NCI-H1105 treated with DMSO at 0.1 percent for 48 hours (cell line): ENCODE measurements at places on chromosomes 1 and 21.

GRCh38 chr1:90534663-90535295 lies 182.3 kb downstream of the BARHL2 start:
- no peak for DNase-seq

DNA sequence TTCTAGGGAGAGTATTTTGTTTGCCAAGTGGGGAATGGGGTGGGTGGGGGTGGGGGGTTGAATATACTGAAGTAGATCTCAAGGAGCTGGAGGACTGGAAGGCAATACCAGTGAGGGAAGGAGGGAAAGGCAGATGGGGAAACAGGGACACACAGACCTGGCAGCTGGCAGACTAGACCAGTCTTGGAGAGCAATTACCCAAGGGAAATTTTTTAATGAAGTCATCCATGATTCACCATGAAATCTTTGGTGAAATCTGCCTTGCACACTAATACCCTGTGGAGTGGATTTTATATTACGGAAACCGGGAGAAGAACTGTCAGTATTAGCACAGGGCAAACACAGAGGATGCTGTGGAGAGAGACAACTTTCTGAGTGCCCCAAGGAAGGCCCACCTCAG lies 29.7 kb upstream of the MARK1 start:
- no peak for DNase-seq

DNA sequence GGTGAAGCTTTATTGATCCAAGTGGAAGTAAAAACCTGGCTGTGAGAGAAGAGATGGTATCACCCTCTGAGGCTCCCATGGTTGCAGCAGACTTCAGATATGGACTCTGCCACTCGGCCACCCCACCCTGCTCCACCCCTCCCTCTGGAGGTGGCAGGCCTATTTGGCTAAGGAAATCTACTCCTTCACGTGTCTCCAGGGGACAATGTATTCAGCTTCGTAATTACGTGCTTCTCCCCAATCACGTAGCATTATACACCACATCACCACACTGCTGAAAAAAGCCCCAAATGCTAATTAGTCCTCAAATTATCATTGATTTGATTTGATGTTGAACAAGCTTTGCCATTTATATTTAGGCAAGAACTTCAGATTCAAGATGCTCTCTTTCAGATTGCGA lies 220.7 kb downstream of the OMA1 start:
- no peak for DNase-seq

DNA sequence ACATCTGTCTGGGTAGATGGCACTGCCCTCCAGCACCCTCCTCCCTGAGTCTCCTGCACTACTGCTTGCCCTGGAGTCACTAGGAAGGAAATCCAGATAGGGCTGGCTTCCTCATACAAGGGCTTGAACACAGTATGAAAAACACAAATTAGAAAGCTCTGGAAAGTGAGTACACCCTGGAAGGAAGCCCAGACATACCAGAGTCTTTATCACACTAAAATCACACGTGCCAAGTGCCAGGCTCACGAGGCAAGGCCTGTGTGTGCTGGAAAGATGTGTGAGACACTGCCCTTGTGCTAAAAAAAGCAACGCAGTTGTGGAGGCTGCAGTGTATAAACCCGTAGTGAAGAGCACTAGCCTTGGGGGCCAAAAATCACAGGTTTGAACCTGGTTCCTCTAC lies 28.3 kb upstream of the S100A7 start:
- no peak for DNase-seq

- DNase-seq = no peak
These were observed 184.5 kb downstream of the DHRS3 start for GRCh38 chr1:12433323-12434053.

DNA sequence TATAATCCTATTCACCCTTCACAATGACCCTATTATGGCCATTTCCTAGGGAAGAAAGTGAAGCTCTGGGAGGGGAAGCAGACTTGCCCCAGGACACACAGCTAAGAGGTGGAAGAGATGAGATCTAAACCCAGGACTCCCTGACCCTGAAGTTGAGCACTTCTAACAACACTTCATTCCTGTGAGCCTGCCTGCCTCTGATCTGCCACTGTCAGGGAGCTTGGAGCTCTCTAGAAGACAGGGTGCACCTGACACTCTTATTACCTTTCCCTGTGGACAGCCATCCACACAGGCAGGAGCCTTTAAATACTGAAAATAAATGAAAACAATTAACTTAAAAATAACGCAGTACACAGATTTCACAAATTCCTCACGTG lies 599 bp downstream of the MKNK1 start:
- DNase-seq = no peak

DNA sequence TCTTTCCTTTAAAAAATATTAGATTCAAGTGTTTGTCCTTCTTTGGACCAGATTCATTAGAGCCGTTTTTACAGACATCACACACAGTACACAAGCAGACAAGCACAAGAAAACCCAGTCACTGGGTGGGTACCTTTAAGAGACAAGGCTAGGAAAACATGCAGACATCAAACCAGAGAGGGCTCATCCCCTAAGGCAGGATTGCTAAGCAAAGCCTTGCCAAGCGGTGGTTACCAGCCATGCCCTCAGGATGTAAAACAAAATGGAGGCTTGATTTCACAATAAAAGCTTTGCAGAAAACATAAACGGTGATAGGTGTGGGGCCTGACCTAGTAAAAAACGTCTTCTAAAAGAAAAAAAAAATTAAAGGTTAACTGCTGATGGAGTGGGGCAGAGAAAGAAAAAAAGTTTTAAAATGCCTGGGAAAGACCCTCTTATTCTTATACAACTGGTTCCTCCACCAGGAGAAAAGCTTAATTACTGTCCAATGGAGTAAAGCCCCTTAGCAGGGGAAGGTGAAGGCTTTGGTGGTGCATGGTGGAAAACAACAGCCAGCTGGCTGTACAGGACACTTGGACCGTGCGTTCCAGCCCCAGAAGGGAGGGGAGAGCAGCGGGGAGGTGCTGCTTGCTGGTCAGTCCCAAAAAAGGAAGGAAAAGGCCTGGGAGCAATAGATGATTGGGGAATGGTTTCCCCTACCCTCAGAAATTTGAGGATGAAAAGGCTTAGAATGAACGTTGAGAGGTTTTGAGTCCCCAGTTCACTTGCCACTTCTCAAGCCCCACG lies 30.4 kb upstream of the FMO1 start:
- DNase-seq = no peak

DNA sequence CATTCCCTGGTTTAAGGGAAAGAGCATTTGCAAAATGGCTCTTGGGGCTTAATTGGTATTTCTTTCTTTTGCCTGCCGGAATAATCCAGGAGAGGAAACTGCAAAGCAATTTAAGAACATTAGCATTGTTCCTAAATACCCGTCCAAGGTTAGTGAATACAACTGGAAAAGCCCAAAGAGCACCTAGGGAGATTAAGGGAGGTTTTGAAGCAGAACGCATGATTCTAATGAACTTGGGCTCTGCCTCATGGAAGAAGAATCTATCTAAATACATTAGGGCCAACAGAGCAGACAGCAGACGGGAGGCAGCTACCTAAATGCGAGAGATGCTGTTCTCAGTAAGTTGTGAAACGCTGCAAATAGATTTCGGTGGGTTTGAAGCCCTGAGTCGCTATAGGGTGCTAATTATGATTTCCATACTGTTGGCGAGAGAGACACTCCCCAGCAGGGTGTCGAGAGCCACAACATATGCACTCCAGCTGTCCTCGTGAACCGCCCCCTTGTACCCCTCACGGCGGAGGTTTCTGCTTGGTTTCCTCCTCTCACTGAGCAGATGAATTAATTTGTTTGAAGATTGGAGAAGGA lies 326.7 kb upstream of the CAMK1G start:
- DNase-seq = no peak

DNA sequence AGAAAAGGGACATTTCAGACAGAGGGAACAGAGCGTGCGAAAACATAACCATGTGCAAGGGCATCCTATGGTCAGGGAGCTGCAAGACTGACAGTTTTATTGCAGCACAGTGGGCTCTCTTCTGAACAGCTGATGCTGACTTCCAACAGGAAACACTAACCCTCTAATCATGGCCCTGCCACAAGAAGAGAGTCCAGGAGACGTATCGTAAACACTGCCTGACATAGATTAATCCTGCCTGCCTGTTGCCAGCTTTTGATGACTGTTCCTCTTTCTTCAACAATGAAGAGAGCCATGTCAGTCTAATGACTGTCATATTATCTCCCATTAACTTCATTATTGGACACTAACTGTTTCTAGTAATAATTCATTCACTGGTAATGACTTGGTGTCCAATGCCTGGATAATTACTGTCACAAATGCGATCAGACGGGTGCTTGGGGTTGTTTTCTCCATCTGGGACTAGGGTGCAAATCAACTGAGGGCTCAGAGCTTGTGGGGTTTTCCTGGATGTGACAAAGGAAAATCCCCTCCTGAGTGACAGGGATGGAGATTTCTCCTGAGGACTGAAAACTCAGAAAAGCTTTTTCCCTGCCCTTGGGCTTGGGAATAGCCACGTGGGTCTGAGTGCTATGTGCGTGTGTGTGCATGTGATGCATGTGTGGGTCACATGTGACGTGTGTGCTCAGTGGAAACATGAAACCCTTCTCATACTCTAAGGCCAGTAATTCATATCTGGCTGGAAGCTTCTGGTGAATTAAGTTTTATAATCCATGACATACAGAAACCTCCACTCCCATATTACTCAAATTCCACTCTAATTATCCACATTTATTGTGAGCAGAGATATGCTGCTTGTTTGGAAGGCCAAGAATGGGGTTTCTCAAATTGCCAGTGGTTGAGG lies 144.0 kb upstream of the PLXNA2 start:
- DNase-seq = peak; percentile 97

DNA sequence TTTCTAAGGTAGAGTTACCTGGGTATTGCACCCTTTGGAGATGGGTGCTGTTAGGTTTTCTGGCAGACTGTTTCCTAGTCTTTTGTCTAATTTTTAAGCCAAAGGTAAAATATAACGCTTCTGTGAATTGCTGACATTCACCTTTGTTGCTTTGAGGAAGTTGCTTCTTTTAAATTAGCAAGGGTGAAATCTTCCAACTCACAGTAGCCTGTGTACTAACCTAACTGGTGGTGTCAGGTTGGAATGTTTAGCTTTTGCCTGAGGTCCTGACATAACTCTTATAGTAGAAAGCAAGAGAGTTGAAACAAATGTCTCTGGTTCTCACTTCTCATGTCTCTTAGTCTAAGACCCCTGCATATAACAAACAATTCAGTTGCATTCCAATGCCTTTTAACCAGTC lies 61.1 kb upstream of the LPGAT1 start:
- no peak for DNase-seq

DNA sequence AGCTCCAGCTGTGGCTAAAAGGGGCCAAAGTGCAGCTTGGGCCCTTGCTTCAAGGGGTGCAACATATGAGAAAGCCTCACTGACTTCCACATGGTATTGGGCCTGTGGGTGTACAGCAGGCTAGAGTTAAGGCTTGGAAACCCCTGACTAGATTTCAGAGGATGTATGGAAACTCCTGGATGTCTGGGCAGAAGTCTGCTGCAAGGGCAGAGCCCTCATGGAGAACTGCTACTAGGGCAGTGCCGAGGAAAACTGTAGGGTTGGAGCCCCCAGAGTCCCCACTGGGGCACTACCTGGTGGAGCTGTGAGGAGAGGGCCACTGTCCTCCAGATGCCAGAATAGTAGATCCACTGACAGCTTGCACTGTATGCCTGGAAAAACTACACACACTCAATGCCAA lies 69.5 kb downstream of the XCL2 start:
- DNase-seq = no peak

DNA sequence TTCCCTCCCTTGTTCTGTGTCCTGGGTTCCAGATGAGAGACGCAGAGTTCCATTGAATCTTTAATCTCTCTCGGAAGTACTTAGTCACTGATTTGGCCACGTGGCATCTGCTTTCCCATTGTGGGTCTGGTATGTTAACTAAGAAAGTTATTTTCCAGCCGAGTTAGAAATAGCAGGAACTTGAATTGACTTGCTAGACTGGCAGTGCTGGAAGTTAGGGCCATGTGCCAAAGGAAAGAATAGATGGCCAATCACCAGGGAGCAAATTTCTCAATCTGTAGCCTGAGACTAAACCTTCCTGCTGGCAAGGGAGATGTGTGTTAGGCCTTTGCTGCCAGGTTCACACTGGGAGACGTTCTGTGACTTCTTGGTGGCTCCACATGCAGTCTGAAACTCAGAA lies 24.2 kb upstream of the SLFNL1 start:
- no peak for DNase-seq

- no peak for DNase-seq
These were observed 4.8 kb downstream of the DEDD start for GRCh38 chr1:161127649-161128048.

DNA sequence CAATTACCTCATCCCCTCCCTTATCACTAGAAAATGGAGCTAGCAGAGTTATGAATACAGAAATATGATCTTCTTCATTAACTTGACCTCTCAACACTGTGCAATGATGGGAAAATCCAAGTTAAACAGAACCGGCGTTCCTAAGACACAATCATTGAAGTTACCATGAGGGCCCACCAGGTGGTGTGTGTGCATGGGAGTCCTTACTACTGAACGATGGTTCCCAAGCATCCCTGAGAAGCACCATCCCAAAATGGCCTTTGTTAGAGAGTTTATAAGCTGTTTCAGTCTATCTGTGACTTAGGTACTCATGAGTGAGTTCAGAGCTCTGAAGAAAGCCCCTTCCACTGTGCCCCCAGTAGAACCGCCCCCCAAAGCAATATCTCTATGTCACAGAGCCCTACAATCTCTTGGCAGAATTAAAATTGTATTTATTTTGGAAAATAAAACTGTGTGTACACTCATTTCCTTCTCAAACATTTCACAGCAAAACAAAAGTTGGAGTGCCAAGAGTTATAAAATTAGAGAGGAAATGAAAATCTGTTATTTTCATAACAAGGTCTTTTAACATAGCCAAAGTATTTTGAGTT lies 56.8 kb downstream of the PLD5 start:
- peak; percentile 56 for DNase-seq

- peak; percentile 86 for DNase-seq
These were observed 7.0 kb downstream of the CDKN2C start for GRCh38 chr1:50976890-50977574.
